GM12864 (cell line): ENCODE measurements at places on chromosomes 4 and X.

- no peak for DNase-seq
Observed at GRCh38 chr4:155419266-155419665, 42.5 kb upstream of the MAP9 start.

GRCh38 chr4:157722146-157722545, 450.7 kb downstream of the GASK1B start:
- no peak for DNase-seq

DNA sequence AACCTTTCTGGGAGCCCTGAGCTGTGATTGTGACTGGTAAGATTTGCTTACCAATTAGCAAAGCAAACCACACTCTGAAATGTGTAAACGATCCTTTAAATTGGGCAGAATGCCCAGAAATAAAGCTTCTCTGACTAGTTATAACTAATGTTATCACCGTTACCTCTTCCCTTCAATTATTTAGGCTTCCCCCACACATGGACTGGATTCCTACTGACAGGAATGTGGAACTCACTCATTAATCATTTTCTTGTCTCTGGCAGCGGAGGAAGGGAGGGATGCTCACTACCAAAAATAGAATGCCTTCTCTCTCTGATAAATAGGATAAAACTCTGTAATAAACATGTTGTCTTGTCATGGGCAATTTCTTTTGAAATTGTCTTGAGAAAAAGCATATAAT, 25.3 kb upstream of the NWD2 start:
- no peak for DNase-seq

DNA sequence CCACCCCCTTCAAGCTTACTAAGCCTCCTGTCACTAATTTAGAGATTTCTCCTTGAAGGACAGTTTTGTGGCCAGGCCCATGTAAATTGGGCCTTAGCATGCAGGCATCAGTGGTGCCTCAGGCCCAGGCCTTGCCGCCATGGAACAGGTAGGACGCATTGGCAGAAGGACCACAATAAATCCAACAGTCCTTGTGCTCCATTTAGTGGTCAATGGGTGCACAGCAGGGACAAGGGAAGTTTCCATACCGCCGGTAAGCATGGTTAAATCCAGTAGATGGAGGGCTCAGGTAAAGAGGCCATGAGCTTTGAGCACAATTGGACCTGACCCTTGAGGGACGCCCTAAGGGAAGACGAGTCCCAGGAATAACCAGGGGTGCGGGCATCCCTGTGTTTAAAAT, 97.3 kb downstream of the UGT2B28 start:
- DNase-seq, result no peak

- no peak for DNase-seq
Observed at GRCh38 chrX:48474127-48474526, 1.9 kb upstream of the FTSJ1 start.

GRCh38 chr4:23851464-23851863, 38.4 kb downstream of the PPARGC1A start:
- DNase-seq, result no peak

DNA sequence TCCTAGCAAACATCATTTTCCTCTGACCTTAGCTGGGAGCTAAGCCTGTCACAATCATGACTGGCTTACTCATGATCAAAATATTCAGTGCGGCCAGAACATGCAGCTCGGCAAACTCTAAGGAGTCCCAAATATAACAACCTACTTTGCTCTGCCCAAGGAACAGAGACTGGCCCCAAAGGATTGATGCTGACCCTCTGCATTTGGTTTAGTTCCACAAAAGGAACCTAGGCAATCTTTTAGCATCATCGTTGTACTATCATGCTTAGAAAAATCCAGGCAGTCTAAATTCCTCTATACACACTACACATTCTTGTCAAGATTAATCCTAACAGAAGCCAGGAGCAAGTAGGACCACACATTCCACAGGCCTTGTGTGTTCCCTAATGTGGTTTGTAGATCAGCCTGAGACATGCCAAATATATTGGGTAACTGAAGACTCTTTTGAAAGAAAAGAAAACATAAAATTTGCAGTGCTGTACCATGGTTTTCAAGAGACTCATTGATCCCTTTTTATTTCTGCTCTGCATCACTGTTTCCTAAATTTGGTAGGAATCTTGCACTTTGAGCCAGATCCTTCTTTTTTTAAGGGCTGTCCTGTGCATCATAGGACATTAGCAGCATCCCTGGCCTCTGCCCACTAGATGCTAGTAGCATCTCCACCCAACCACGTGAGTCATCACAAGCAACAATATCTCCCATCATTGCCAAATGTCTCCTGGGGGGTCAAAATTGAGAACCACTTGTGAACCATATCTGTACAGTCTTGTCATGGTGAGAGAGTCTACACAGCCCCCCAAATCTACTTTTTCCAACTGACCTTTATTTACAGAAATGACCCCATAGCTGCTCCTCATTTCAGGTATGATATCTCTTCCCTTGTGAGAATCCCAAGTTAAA, 17.6 kb upstream of the CC2D2A start:
- DNase-seq, result no peak

DNA sequence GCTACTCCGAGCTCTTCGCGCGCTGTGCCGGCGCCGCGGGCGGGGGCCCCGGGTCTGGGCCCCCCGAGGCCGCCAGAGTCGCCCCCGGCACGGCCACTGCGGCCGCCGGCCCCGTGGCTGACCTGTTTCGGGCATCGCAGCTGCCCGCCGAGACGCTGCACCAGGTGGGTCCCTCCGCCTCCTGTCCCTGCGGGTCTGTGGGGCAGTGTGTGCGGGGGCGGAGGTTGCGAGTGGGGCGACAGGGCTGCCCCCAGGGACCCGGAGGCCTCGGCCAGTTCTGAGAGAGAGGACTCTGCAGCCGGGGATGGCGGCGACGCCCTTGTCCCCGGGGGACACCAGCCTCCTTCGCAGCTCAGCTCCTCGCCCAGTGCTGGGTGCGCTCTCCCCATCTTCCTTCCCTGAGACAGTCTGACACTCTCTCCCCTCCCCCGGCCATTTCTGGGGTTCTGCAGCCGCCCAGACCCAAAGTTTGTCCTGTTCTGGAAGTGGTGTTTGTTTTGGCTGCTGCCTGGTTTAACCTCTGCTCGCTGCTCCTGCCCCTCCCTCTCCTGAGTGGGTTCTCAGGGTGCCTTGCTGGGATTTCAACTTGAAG, 609 bp downstream of the REPS2 start:
- no peak for DNase-seq

GRCh38 chrX:140933016-140933415, 69.4 kb upstream of the SPANXB1 start:
- DNase-seq, result no peak

GRCh38 chr4:38917481-38918025, 49.9 kb downstream of the FAM114A1 start:
- no peak for DNase-seq

- no peak for DNase-seq
Observed at GRCh38 chr4:104128850-104129213, 365.9 kb downstream of the CXXC4 start.

GRCh38 chrX:147846676-147847075, 65.0 kb upstream of the FMR1 start:
- no peak for DNase-seq

DNA sequence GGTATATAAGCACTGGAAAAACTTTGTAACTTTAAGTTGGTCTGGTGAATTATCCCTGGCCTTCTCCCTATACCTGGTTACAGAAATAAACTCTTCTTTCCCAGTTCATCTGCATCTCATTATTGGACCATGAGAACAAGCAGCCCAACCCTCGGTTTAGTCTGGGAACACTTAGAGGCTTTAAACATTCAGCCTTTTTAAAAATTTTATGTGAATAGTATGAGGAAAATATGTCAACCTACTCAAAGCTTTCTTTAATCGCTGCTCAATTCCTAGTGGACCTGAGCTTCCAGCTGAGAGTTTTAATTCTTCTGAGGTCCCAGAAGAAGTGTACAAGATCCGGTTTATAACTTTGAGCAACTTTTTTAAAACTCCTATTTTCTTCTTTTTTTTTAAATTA, 358.6 kb upstream of the NOCT start:
- DNase-seq, result no peak

DNA sequence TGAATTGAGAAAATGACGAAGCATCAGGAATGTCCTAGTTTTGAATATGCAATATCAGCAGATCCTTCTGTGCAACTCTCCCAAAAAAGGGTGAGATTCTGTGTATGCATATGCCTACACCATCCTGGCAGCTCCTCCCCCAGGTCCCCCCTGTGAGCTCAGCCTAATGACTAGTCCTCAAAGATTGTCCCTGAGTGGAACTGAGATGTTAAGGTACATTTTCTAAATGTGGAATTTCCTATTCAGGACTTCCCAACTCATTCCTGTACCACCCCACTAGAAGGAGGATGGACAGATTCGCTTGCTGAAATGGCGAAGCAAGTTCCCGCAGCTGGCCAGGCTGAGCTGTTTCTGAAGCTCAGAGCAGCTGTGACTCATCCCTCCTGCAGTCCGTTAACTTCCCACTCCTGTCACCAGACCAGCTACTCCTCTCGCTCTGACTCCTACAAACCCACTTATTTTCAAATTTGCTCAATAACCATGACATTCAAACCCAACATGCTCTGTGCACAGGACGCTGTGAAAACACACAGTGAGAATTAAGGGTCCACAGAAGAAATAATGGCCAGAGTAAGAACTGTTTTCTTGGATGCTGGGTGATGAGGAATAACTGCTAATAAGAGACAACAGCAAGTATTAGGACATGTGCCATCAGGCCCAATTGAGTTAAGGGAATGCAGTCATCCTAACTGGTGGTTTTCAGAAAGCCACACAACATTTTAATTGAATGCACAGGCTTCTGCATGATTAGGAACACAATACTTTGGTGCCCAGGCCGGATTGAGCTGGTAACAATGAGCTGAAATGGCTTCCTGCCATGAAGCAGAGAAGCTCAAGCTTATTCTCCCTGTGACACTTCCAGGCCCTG, 40.0 kb upstream of the IRF2 start:
- DNase-seq, result peak; percentile 95

- DNase-seq, result no peak
Observed at GRCh38 chr4:173145131-173145530, 23.5 kb upstream of the GALNT7 start.

DNA sequence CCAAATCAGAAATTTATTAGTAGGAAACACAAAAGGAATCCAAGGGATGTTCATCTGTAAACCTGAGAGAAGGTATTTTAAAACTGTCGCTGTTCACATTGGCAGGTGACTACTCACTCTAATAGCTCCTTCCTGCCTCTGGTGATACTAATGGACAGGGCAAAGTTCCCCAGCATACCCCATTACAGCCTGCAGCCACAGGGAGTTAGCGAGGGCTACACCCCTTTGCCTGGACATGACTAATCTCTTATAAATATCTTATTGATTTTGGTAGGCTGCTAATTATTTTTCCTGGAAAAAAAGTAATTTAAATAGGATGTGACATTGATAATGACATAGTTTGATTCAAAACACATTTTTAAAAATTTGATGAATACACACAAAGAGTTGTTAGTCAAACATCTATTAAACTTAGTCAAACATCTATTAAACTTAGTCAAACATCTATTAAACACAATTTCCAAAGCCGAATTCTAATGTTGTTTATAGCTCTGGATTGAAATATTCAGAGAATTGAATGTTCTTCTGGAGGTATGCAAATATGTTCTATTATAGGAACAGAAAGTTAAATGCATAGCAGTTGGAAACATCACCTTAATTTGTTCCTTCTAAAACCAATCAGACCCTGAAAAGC, 83.0 kb upstream of the CBR4 start:
- DNase-seq, result no peak

DNA sequence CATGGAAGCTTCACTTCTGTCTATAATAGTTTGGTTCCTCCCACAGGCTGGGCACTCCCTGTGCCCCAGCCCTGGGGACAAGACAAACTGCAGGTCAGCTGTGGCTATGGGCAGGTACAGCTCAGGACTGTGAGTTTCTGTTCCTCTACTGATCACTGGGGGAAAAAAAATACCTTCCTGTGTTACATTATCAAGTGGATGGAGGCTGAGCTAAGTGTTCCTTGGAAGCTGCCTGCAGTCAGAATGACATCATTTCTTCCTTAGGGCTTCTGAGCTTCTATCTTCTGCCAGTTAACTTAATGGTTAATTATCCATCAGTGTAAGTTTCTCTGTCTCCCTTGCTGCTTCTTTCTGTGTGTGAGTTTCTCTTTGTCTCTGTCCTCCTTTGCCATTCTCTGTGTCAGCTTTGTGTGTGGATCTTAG, 4.6 kb downstream of the RAB33A start:
- no peak for DNase-seq

DNA sequence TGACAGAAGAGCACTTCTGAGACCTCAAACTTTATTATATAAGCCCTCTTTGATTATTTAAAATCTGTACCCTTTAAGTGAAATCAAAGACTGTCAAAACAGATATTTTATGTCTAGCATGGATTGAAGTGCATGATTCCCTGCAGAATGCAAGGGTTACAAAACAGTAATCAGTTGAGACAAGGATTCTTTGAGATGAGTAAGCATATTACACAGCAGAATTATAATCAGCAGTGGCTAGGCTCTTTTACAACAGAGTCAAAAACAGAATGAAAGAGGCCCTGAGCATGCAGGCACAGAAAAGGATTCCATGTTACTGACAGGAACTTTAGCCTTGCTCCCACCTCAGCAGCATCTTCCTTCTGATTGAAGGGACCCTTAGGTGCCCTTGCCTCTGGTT, 487.9 kb upstream of the GALNT7 start:
- DNase-seq, result no peak

DNA sequence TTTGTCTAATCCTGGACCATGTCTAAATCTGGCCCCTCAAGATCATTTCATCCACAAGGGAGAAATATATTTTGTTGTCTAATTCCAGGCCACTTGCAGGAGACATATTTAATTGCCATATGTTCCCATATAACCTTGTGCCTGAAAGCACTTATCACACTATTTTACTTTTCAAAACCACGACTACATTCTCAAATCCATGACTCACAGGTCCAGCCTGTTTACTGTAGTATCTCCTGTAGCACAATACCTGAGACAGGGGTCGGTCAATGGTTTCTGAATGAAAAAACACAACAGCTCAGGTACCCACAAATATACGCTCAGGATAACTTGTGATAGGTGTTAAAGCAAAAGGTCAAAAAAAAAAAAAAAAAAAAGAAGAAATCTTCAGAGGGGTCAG, 60.9 kb downstream of the SEC24D start:
- DNase-seq, result no peak

- no peak for DNase-seq
Observed at GRCh38 chr4:101835121-101835904, 44.8 kb downstream of the BANK1 start.

GRCh38 chrX:69815519-69815918, 199.6 kb downstream of the EDA start:
- DNase-seq, result no peak

- DNase-seq, result no peak
Observed at GRCh38 chr4:79421483-79421882, 13.5 kb upstream of the GK2 start.

GRCh38 chrX:23503835-23504539, 163.3 kb upstream of the PRDX4 start:
- DNase-seq, result no peak

DNA sequence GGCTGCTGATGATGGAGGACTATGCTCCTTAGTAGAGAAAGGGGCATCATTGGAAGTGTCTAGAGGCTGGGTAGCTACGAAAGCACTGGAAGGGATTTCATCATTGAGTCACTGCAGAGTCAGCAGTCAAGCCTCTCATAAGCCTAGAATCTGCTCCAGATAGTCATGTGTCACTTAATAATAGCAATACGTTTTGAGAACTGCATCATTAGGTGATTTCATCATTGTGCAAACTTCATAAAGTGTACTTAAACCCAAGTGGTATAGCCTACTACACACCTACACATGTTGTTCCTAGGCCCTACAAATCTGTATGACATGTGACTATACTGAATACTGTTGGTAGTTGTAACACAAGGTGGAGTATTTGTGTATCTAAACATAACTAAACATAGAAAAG, 165.6 kb downstream of the PTTG2 start:
- no peak for DNase-seq

GRCh38 chr4:112968451-112969159, 80.8 kb upstream of the ANK2 start:
- DNase-seq, result no peak

- DNase-seq, result no peak
Observed at GRCh38 chr4:111070390-111070789, 447.5 kb upstream of the PITX2 start.
